ENCODE measurements at places on chromosomes 2 and 18. TPM values are rescaled to one million over a fixed set of nuclear protein-coding genes. Genes with fewer than 3 reads are reported as not detected.

- no peak for DNase-seq
Measured at GRCh38 chr2:40282428-40282827, 169.5 kb downstream of the SLC8A1 start.

DNA sequence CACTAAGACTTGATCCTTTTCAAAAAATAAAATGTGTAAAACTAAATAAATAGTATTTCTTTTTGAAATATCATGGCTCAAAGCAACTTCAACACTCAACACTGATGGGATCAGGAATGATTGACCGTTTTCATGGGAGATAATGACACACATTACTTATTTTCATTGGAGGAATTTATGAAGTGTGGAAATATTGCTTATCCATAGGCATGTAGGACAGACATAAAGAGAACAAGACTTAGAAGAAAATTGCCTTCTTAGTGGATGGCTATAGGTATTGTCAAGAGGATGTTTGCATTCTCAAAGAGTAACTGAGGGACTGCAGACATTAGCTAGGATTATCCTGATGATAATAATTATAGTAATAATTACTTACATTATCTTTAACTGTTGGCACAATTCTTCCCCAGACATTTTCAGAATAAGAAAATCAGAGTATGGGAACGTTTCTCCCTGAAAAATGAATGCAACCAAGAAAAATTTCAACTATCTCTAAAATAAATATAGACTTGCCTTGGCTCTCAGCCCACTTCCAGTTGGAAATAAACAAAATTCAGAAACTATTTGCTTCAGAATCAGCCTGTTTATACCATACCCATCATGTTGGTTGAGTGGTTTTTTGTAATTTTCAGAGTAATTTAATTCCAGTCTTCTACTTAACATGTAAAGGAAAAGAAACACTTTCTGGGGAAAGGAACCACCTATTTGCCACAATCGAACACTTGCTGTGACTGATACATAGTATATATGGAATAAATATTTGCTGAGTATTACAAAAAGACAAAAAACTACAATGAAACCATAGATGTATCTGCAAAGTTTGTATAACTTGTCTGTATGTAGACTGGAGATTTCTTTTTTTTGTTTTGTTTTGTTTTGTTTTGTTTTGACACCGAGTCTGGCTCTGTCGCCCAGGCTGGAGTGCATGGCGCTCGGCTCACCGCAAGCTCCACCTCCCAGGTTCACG is 165.7 kb downstream of the TMX3 start:
- DNase-seq: no peak

DNA sequence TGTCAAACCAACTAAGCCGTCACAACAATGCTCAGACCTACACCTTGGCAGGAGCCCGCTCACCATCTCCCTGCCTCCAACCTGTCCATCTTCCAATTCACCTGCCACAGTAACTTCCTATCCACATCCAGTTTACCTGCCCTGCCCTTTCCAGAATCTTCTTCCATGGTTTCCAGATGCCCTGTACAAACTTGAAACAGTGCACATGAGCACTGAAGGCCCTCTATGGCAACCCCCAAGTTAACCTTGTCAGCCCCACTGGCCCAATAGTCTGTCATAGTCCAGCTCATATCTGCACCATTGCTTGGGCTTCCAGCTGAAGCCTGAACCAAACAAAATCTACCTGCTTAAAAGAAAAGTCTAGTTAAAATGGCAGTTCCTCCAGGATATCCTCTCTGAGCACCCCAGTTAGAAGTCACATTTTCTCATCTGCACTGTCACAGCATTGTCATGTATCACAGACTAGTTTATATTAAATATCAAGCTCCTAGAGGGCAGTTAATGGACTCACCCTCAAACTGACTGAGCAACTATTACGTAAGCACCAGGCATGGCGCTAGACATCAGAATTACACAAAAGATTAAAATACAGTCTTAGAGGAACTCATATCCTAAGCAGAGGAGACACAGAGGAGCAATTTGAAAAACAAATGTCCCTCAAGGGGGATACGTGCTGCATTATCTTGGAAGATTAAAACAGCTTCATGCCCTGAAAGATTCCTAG is 11.6 kb downstream of the NFE2L2 start:
- peak; percentile 51 for DNase-seq

DNA sequence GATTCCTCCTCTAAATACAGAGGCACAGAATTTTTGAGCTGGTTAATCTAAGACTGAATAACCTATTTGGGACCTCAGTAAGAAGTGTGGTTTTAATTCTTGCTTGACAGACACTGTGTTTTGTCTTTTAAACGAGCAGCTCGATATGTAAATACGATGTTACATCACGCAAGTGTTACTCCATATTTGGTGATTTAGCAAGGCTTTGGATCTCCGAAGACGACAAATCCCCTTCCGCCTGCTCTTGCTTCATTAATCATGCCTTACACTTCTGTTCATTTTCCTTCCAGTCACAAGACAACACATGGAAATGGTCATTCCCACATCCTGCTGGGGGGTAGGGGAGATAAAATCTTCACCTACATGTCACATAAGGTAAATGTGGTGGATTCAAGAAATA is 9.4 kb downstream of the BCL11A start:
- DNase-seq: peak; percentile 85

DNA sequence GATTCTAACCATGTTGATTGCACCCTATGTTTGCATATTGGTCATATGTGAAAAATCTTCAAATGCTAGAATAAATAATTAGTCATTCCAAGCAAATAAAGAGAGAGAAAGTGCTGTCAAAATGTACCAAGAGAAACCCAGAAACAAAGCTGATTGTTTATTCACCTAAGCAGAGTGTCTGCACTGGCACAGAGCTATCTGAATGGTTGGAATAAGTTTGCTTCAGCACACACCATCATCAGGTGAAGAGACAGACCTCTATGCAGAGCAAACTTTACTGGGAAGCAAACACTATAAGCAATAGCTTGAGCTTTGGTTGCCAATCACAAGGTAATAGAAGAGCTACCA is 25.4 kb downstream of the DSG4 start:
- peak; percentile 87 for DNase-seq

DNA sequence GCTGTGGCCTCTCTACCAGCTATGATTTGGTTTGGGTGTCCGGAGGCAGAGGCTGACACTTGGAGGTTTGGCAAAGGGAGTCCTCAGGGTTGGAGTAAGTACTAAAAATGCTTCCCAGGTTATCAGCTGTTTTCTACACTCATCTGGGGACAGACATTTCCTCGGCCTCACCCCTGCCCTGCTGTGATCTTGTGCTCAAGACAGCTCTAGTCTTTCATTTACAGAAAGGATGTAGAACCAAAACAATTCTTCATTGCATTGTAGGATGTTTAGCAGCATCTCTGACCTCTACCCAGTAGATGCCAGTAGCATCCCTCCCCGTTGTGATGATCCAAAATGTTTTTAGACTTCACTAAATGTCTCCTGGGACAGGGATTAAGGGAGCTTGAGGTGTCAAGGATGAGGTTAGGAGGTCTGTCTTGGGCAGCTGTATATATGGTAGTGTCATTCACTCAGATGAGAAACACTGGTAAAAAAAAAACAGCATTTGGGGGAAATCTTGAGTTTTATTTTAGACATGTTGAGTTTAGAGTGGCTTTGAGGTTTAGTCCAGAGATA is 26.6 kb downstream of the CD28 start:
- DNase-seq: no peak

DNA sequence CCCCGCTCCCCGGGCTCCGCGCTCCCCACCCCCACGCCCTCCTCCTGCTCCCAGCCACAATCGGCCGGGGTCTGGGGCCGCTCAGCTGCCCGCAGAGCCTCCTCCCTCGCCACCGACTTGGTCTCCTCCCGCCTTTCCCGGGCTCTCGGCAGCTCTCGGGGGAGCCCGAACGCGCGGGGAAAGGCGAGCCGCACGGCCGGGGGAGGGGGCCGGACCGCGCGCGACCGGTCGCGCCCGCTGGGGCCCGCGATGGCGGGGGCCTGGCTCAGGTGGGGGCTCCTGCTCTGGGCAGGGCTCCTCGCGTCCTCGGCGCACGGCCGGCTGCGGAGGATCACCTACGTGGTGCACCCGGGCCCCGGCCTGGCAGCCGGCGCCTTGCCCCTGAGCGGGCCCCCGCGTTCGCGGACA is 327 bp downstream of the LTBP1 start:
- no peak for DNase-seq

FSIP2 gene
- 0.26 TPM for total RNA-seq

DNAJC5G gene
- total RNA-seq: not detected

CDKL4 gene
- total RNA-seq: 0.13 TPM

KLF7 gene
- 39.8 TPM for total RNA-seq

Data from bronchial epithelial cell (primary cell).